HuH-7.5 (cell line): ENCODE measurements at places on chromosomes 3 and 15.

DNA sequence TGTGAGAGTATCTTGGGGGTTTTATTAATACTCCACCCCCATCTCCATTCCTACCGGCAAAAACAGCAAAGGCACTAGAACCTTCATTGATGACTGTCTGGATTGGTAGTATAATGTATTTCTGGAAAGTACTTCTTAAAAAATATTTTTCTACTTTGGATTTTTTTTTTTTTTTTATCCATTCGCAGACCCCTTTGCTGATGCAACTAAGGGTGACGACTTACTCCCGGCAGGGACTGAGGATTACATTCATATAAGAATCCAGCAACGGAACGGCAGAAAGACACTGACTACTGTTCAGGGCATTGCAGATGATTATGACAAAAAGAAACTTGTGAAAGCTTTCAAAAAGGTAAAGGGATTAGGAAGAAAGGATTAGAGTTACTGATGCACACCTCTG lies 1.2 kb downstream of the EIF1B start:
- DNase-seq = no peak

- DNase-seq = no peak
Measured at GRCh38 chr3:194582196-194582905, 50.9 kb downstream of the TMEM44 start.

DNA sequence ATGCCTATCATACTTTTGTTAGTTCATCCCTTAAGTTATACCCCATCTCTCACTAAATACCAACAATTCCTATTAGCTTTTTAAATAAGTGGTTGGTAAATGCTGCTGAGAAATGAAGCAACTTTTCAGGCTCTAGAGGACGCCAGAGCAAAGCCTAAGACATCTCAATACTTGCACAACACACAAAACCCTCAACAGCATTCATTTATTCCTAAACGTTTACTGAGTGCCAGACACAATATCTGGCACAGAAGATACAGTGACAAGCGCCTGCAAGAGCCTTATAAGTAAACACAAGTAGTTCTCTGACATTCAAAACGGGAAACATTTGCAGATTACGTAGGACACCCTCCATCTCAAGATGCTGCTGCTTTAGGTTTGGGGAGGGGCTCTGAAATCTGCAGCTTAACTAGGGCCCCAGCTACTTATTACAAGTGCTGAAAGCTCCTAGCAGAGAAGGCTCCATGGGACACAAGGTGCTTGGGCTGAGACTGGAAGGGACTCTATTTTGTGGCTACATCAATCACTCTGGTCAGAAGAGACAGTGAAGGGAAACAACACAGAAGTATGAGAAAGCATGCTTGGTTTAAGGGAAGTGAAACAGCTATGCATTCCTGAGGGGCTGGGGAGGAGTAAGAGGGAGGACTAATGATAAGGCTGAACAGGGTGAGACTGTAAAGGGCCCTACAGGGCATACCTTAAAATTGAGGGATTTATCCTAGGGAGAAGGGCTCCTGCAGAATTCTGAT lies 311.3 kb downstream of the PLCL2 start:
- no peak for DNase-seq

DNA sequence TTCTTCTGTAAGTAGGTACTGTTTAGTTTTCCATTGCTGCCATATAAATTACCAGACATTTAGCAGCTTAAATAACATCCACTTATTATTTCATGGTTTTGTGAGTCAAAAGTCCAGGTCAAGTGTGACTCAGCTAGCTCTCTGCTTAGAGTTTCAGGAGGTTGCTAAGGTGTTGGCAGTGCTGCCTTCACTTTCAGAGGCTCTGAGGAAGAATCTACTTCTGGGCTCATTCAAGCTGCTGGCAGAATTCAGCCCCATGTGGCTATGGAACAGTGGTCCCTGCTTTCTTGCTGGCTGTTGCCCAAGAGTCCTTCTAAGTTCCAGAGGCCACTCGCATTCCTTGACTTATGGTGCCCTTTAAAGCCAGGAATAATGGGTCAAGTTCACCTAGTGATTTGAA lies 4.5 kb downstream of the CFAP44 start:
- DNase-seq = no peak

GRCh38 chr3:118536764-118537163 lies 497.9 kb downstream of the IGSF11 start:
- DNase-seq = no peak

- no peak for DNase-seq
Measured at GRCh38 chr3:120469882-120470301, 19.1 kb upstream of the FSTL1 start.

DNA sequence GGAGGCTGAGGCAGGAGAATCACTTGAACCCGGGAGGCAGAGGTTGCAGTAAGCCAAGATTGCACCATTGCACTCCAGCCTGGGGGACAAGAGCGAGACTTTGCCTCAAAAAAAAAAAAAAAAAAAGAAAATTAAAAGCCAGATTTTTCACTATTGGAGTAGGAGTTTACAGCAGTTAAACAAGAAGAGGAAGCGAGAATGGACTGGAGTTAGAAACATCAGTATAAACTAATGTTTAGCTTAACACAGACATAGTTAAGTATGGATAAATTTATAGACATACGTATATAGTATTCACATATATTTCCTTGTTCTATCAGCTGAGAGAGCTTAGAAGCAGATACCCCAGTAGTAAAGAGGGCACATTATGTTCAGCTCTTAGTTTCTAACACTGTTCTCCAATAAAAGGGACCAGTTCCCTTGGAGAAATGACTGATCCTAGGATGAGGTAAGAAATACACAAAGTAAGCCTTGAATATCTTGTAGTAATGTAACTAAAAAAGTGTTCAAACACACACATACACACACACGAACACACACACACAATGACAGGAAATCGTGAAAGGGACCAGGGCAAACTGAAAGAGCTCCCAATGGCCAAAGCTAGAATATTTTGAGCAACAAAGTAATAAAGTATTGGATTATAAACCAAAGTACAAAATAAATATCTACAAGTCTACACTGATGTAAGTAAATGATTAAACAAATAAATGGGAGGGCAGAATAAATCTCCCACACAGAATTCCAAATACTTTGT lies 25.1 kb downstream of the PIK3CB start:
- DNase-seq = no peak

DNA sequence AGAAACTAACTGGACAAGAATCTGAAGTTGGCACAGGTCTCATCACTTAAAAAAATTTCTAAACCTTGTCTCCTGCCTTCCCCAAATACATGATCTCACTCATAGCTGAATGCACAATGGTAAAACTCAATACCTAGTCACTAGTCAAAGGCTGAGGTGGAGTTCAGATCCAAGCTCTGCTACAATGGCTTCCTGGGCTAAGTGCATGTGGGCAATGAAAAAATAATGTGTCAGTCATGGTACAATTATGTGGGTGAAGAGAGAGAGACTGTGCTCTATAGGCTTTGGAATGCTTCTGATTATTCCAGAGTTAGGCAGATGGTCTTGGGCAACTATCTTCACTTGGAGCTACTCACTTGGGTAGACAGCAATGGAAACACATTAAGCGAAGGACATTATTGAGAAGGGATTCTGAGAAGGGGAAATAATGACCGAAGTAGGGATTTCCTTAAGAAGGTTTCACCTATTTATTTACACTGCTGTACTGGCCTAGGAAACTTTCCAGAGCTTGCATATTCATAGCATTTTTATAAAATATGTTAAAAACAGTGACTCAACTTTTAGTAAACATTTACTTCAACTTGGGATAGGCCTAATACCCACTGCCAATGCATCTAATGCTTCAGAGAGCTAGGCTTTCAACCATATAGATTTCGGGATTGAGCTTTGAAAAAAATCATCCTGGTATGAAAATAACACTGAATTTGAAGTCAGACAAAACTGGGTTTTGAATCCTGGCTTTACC lies 58.7 kb upstream of the PLXND1 start:
- DNase-seq = no peak

DNA sequence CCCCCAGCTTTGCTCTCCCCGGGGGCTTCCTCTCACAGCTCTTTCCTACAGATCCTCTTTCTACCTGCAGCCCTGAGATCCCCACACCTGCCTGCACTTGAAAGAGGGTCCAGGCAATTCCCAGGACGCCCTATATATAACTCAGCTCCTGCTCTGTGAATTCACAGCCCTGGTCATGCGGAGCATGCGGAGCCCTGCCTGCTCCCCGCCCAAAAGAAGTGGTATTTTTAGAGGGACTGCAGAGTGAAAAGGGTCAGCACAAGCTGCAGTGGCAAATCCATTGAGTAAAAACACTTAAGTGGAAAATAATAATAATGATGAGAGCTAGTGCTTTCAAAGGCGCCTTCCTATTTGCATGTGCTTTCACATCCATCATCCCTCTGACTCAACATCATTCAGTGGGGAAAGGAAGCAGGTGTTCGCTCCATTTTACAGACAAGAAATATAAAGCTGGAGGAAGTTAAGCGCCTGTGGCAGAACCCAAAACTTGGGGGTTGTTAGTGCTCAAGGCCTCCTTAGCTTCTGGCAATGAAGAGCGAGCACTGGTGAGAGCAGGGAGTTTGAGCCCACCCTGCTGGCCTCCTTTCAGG lies 76.3 kb upstream of the LIPC start:
- DNase-seq = no peak

DNA sequence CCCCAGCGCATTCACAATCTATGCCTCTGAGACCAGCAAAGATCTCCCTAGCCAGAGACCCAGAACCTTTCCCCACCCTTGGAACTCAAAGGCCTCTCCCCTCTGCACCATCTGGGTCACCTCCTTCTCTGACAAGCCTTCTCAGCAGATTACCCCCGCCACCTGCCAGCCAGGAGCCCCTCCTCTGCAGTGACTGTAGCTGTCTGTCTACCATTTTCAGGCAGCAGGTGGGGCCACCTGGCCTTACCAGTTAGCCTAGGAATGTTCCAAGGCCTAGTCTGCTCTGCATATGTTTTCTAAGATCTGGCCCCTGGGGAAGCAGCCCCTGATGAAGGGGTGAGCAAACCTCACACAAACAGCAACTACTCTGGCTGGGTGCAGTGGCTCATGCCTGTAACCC lies 2.4 kb downstream of the MYLK start:
- DNase-seq = no peak

- no peak for DNase-seq
Measured at GRCh38 chr15:31385736-31386135, 59.1 kb downstream of the KLF13 start.

DNA sequence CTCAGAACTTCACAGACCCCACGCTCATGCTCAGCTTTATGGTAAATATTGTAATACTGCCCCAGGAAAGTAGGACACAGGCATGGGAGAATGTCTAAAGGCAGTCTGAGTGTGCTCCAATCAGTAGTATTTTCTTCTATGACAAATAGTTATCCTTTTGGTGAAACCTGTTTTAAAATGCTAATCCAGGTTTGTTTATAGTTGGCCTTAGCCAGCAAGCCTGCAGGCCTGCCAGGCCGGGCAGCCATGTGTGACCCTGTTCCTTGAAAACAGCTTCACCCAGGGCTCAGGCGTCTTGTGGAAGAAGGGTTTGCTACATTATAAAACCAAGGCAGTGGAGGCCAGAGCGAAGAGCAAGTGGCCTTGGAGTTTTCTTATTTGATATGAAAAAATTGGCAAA lies 104.7 kb downstream of the SEMA6D start:
- DNase-seq = no peak

DNA sequence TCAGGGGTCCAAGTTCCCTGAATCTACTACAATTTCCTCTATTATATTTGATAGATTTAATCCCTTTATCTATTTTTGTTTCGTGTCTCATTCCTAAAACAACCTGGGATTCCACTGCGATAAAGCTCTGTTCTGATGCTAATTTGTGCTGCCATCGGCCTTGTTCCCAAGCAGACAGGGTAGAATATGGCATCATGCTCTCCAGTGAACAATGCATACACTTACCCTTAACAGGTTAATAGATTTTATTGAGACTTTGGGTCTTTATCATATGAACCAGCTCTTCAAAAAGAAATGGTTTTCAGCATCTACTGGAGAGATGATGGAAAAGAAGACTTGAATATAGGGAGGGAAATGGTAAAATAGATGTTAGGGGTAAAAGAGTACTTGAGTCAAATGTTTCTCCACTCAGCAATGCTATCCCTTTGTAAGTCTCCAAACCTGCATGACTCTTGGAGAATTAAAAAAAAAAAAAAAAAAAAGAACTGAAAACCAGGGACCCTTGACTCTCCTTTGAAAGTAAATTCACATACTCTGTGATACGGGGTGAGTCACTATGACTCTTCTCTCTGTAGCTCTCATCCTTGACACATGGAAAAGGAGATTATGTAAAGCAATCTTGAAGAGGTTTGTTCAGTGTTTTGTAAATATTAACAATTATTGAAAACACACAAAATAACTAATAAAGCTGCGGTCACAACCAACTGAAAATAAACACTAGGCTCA lies 268.8 kb downstream of the ZBTB20 start:
- DNase-seq = no peak

- DNase-seq = peak; percentile 69
Measured at GRCh38 chr15:69414701-69415167, 585 bp downstream of the KIF23 start.

DNA sequence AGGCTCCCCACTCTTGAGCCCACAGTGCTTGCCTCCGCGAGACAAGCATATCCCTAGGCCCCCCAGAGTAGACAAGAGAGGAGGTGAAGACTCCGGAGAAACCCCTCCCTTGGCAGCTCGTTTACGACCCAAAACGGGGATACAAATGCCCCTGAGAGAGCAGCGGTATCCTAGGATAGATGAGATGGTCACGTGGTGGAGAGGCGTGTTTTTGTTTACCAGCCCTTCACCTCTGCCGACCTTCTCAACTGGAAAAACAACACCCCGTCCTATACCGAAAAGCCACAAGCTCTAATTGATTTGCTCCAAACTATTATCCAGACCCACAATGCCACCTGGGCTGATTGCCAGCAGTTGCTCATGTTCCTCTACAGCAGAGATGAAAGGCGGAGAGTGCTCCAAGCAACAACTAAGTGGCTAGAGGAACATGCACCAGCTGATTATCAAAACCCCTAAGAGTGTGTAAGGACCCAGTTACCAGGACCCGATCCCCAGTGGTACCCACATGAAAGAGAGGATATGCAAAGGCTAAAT lies 99.5 kb upstream of the OSBPL11 start:
- no peak for DNase-seq

GRCh38 chr3:195697582-195698324 lies 23.0 kb upstream of the MUC20 start:
- DNase-seq = no peak

- DNase-seq = no peak
Measured at GRCh38 chr3:42706721-42707619, 4.4 kb upstream of the HHATL start.

GRCh38 chr3:141230293-141230692 lies 1.3 kb upstream of the PXYLP1 start:
- DNase-seq = no peak
